ENCODE measurements at places on chromosomes 3 and 15.

GRCh38 chr3:5226783-5227182 is 39.3 kb downstream of the EDEM1 start:
- no peak for DNase-seq

- DNase-seq = no peak
Observed at GRCh38 chr3:8816106-8816505, 46.7 kb upstream of the OXTR start.

- no peak for DNase-seq
Observed at GRCh38 chr3:187567021-187567420, 103.2 kb downstream of the SST start.

- no peak for DNase-seq
Observed at GRCh38 chr3:171460725-171461524, 720 bp upstream of the TNIK start.

DNA sequence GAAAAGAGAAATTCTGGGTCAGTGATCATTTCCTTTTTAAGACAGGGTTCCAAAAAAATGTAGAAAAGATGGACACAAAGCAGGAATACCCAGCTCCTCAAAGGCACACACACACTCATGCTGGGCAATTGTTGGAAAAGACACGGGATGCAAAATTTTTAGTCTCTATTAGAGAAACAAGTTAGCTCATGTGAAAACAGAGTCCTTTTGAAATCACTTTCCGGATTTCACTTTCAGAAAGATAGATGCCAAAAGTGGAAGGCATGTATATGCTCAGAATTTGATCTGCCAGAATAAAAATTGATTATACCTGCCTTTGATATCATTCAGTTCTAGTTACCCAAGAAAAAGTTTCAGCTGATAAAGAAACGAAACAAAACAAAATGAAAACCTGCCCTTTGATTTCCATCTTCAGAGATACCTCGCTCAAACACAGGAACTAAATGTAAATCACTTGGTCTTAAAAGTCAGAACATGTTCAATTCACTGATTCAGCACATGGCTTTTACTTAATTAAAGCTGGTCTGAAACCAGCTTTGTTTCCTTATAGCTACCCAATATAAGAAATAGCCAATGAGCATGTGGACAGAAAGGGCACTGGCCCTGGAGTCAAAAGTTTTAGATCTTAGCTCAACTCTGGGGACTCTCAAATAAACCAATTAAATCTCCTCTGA is 52.8 kb downstream of the PLD1 start:
- DNase-seq = no peak

GRCh38 chr3:85159376-85159775 is 200.6 kb downstream of the CADM2 start:
- DNase-seq = no peak

GRCh38 chr15:51494411-51495314 is 127.9 kb downstream of the DMXL2 start:
- DNase-seq = no peak

- DNase-seq = no peak
Observed at GRCh38 chr15:95646484-95647273, 683.8 kb upstream of the NR2F2 start.

DNA sequence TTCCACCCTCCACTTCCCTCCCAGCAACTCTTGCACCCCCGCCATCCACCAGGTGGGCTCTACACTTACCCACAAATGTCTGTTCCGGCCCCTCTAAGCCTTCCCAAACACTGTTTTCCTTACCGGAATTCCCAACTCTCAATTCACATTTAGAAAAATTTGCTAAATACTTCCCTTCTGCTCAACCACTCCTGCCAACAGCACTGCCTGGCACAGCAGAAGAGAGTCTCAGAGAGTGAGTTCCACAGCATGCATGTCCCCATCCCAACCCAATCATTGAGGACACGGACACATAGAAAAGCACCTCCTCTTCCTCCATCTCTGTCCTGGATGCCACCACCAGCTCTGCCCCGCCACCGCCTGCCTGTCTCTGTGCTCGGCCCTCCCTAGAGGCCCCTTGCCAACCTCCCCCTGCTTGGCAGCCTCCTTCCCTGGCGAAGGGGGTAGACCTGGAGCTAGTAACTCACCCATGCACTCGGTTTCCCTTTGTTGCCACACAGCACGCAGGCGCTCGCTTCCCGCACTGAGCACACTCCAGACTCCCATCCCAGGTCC is 66.2 kb upstream of the SLC6A1 start:
- DNase-seq = no peak

GRCh38 chr15:60212536-60212935 is 185.2 kb downstream of the ANXA2 start:
- no peak for DNase-seq

DNA sequence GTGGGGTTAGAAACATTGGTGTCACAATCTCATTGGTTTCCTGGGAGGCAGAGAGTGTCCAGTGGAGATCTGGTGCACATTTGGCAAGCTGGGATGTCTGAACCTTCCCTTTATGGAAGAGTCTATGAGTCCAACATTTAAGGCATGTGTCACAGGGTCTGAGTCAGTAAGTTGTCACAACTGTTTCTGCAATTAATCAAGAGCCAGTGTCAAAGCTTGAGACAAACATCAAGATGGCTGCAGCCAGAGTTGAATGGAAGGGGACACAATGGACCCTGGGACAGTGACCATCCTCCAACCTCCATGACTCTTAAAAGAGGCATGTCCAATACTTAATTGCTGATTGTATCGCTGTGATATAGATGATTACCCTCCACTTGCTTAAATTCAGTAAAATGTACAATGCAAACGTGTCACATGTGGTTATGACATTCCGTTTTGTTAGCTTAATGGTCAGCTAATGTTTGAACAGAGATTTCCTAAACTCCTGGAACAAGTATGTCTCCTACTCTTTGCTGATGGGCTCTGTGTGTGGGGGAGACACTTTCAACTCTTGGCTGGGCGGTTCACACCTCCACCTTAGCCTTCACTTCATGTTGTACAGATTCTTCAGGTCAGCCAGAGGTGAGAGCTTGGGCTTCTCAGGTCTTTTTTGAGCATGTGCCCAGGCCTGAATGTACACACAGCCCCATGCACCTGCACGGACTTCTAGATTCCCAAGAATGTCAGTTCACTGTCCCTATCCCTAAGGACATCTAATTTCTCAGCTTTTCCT is 79.9 kb upstream of the PRR23E start:
- DNase-seq = no peak

DNA sequence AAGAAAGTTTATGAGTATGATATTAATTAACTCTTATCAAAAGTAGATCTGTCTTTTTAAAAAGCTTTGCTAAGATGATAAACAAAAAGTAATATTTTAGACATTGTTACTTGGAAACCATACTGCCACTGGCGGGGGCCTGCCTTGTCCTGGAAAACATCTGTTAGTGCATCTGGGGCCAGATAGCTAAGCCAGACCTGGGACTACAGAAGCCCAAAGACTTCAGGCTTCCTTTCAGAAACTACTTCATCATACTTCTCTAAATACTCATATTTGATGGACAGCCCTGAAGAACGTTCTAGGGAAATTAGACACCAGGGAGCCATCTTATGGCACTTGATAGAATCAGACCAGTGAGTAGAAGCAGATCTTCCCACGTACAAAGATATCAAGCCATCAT is 795.4 kb upstream of the SEMA6D start:
- DNase-seq = no peak

- DNase-seq = no peak
Observed at GRCh38 chr3:87161013-87161412, 66.1 kb upstream of the CHMP2B start.

DNA sequence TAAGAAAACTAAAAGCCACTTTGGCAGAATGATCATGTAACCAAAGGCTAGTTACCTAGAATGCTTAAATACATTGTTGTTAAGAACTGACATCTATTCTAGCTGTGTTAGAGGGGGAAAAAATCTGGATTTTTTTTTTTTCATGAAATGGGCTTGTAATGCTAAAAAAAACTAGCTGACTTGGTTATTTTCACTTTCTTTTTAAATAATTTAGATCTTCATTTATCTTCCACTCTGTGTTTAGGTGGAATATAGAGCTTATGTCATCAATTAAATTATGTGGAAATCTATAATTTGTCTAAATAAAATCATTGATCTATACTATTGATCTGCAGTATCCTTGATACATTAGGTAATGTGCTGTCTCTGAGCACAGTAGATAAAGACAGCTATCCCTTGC is 217.4 kb downstream of the TCF12 start:
- DNase-seq = no peak

DNA sequence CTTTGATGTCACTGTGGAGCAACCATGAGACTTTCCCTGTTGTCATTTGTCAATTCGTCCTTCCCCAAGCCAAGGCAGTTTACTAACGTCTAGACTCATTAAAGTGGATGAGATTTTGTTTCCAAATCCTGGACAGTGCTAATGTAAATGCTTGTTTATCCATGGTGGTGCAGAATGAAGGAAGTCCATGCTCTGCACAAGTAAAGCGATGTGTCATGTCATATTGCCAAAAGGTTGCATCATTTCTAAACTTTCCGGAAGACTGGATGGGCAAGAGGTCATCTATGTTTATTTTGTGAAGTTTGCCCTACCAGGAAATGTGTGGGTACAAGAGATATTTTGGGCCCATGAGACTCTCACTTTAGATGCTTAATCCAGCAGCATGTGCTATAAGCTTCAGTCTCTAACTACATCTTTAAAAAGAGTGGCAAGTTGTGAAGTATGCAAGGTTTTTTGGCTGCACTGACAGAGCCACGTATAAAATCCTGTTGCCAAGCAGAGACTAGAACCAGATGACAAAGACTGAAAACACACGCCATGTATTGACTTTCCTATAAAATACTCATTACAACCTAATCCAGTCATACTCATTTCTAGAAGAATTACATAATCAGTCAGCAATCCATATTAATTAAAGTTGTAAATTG is 72.1 kb upstream of the FNDC3B start:
- no peak for DNase-seq

DNA sequence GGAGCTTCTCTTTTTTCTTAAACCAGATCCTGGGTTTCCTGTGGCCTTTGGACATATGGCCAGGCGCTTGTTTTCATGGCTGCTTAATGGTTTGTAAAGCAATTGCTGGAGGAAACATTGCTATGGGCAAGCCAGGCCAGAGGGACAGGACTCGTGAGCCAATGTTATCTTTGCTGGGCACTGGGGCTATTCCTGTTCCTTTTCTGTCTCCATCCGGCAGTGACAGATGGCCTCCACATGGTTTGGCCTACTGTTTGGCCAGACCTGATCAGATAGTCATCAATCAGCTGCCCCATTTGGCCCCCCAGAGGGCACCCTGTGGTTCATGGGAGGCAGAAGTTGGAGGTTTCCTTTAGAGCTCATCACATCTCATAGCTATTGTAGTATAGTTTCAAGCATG is 326.1 kb upstream of the ROPN1 start:
- no peak for DNase-seq

DNA sequence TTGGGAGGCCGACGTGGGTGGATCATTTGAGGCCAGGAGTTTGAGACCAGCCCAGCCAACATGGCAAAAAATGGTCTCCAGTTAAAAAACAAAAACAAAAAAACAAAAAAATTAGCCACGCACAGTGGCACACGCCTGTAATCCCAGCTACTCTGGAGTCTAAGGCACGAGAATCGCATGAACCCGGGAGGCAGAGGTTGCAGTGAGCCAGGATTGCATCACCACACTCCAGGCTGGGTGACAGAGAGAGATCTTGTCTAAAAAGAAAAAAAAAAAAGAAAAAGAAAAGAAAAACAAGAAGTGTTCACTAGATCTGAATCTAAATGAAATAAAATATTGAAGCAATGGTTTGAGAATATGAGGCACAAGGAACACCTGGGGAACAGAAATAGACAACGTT is 36.7 kb downstream of the SLC9A9 start:
- DNase-seq = no peak

DNA sequence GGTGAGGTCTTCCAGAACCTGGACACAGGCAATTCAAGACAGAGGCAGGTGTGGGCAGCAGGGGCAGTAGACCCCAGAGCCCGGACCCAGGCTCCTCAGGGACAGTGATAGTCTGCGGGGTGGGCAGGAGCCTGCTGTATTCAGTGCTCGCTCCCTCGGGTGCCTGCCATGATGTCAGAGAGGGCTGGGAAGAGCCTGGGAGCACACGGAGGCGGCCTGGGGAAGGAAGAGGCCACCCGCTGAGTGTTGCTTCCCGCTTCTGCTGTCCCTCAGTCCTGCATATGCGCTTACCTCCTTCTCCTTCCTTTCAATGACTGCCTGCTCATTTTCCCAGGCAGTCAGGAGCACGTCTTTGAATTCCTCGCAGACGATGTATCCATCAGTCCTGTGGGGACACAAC is 22.8 kb downstream of the TMEM43 start:
- no peak for DNase-seq

- DNase-seq = no peak
Observed at GRCh38 chr15:38320181-38320580, 67.5 kb downstream of the SPRED1 start.

- DNase-seq = no peak
Observed at GRCh38 chr15:63118854-63119253, 2.8 kb upstream of the LACTB start.

- no peak for DNase-seq
Observed at GRCh38 chr15:92092289-92093105, 239.0 kb downstream of the SLCO3A1 start.

- no peak for DNase-seq
Observed at GRCh38 chr15:70412794-70413193, 315.1 kb upstream of the TLE3 start.

GRCh38 chr3:50289130-50289529 is 3.1 kb downstream of the IFRD2 start:
- no peak for DNase-seq

DNA sequence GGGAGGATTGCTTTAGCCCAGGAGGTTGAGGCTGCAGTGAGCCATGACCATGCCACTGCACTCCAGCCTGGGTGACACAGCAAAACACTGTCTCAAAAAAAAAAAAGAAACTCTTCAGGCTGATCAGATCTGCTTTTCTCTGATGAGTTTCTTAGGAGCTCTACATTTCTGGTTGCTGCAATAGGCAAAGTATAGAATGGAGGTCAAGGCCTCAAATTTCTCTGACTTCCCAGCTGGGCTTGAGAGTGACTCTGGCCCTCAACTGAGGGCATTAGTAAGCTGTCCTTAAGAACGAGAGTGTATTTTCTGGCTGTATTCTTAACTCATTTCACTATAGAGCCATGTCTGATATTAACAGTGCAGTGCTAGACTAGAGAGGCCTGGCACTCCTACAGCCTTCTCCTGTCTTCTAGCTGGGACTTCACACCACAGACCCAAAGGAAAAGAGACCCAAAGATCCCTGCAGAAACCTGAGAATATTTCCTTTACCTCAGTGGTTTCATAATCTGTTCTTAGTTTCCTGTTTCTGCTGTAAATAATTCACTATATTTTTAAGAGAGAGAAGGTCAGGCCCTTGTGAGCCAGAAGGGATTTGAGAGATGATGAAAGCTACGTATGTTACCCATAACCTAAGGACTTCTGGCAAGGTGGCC is 2.0 kb upstream of the NR1I2 start:
- no peak for DNase-seq
